ENCODE measurements at places on chromosomes 5 and 9. TPM values are rescaled to one million over a fixed set of nuclear protein-coding genes. Genes with fewer than 3 reads are reported as not detected.

Gene CLIC3
- 9.9 TPM for total RNA-seq

Gene ZNF658
- total RNA-seq = 2.4 TPM

Gene LHX3
- total RNA-seq = not detected

Gene PLPPR1
- total RNA-seq = 2.6 TPM

Gene FAM81B
- total RNA-seq = 0.80 TPM

Gene NFIB
- 27.3 TPM for total RNA-seq

Gene SUB1
- total RNA-seq = 340 TPM

Gene ADAMTSL1
- total RNA-seq = 18.2 TPM

Gene GADD45G
- total RNA-seq = 14.7 TPM

Gene IFNA2
- not detected for total RNA-seq

Gene PCDHGA7
- 0.10 TPM for total RNA-seq

Gene ANGPTL2
- total RNA-seq = 17.6 TPM

Gene PCDHA8
- total RNA-seq = 1.6 TPM

Gene FBP2
- not detected for total RNA-seq

Gene TRIM36
- total RNA-seq = 3.1 TPM

Gene NPR2
- 13.9 TPM for total RNA-seq

Gene ACSL6
- 2.4 TPM for total RNA-seq

Gene GPR150
- not detected for total RNA-seq

Gene WASHC1
- total RNA-seq = 5.7 TPM

Gene PCDHGC5
- 0.92 TPM for total RNA-seq

Gene FOXD4L5
- total RNA-seq = 0.04 TPM

Gene BICD2
- total RNA-seq = 19.9 TPM

Gene SMC2
- total RNA-seq = 11.8 TPM

Gene MAMDC2
- 1.7 TPM for total RNA-seq

Gene KIF4B
- not detected for total RNA-seq

Gene FLT4
- 0.90 TPM for total RNA-seq

Gene SLC25A2
- 1.7 TPM for total RNA-seq

Gene PHF24
- total RNA-seq = 0.08 TPM

Gene ARRDC3
- total RNA-seq = 134 TPM

Gene PPIP5K2
- total RNA-seq = 75.0 TPM

Gene SOHLH1
- total RNA-seq = not detected

Data from hepatocyte (in vitro differentiated cells).